Activated naive CD8-positive, alpha-beta T cell treated with anti-CD3 and anti-CD28 coated beads, Interleukin-2, amount 50 U/mL, for 24 hours (primary cell): ENCODE measurements at places on chromosomes 7 and 10.

DNA sequence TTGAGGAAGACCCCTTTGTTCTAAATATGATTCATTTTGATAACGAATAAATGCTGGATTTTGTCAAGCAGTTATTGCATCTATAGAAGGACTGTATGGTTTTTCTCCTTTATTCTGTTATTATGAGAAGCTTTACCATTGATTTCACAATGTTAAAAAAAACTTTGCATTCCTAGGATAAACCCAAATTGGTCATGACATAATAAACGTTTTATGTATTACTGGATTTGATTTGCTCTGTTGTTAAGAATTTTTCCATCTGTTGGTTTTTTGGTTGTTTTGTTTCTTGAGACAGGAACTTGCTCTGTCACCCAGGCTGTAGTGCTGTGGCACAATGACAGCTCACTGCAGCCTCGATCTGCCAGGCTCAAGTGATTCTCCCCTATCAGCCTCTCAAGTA is 2.2 kb upstream of the DNA2 start:
- DNase-seq = no peak

DNA sequence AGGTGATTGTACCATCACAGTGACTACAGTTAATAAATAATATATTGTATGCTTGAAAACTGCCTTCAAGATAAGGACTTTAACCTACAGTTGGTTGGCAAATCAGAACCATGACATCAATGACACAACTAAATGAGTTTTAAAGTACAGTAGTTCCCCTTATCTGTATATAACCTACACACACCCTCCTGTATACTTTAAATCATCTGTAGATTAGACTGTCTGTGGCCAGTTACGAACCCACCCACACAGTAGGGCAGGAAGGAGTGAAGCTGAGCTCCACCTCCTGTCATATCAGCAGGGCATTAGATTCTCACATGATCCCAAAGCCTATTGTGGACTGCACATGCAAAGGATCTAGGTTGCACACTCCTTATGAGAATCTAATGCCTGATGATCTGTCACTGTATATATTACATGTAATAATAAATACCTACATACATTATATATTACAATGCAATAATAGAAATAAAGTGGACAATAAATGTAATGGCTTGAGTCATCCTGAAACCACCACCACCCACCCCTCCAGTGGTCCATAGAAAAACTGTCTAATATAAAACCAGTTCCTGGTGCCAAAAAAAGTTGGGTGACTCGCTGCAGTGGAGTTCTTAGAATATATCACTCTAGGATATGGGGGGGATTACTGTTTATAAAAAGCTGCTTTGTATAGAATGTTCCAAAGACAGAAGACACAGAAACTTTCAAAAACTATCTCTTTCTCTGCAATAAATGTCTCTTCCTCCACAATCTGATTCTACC is 5.6 kb downstream of the TPK1 start:
- no peak for DNase-seq

DNA sequence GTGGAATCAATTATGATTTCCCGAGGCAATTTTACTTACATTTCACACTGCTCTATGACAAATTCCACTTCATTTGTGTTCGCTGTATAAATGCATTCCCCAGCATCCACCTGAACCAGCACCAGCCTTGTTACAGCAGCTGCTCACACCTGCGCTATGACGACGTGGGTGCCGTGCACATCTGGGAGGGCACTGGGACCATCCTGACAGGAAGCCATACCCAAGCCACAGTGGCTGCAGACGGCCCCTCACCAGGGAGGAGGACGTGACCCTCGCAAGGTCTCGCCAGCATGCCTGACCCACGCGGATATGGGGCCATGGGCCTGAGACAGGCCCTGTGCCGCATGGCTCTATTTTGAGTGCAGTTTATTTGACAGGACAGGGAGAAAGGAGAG is 201.3 kb downstream of the MAD1L1 start:
- no peak for DNase-seq

DNA sequence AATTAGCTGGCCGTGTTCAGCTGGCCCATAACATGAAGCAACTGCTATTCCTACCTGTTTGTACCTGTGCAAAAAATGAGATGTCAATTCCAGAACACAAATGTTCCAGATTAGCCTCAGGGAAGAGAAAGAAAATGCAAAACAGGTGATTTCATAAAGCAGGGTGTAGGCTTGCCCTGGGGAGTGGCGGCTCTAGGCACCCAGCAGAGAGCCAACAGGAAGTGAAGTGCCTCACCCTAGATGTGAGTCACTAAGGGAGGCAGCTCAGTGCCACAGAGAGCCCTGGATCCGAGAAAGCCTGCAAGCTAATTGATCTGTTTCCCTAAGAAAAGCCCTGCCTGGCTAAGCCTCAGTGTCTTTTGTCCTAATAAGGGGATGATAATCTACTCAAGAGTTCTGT is 240.0 kb downstream of the ARHGAP21 start:
- no peak for DNase-seq

DNA sequence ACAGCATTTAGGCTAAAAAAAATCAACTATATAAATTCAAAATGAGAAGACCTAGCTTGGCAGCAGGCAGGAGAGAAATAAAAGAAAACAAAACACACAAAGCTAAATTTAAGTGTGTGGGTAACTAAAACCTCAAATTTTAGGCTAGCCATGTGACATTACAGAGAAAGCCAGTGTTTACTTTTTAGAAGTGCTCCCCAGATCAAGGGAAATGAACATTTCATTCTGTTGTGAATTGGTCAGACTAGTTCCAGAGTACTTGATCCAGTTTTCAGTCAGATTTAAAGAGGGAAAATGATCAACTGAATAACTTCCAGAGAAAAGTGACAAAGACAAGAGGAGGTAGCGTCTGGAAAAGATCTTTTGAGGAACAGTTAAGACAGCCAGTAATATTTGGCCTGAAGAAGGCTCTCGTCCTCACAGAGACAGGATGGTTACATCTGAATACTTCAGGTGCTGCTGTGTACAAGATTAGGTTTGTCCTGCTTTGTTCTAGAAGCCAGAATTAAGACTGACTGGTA is 563.4 kb downstream of the KCNMA1 start:
- DNase-seq = no peak

DNA sequence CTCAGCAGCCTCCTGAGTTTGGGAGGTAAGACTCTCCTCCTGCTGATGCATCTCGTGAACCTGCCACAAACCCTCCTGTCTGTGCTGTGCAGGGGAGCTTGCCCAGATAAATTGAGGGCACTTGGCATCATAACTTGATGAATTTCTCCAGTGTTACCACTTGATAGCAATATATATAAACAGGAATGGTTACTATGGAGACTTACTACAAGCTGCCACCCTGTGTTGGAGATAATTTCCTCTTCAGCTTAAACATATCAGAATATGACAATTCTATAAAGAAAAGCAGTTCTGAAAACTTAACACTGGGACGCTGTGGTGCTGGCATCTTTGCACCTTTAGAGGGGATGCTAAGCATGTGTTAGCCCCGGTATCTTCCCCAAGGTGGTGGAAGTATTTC is 14.9 kb downstream of the PFKFB3 start:
- DNase-seq = no peak

GRCh38 chr10:123398180-123398591 is 244.0 kb downstream of the BUB3 start:
- no peak for DNase-seq

GRCh38 chr10:4331150-4331549 is 494.9 kb upstream of the AKR1E2 start:
- DNase-seq = no peak

- peak; percentile 22 for DNase-seq
These were observed 51.5 kb downstream of the FAM107B start for GRCh38 chr10:14723052-14723689.

- no peak for DNase-seq
These were observed 24.4 kb downstream of the C10orf71 start for GRCh38 chr10:49323171-49323895.

- DNase-seq = no peak
These were observed 151.4 kb downstream of the PTPN20 start for GRCh38 chr10:47062441-47063200.

DNA sequence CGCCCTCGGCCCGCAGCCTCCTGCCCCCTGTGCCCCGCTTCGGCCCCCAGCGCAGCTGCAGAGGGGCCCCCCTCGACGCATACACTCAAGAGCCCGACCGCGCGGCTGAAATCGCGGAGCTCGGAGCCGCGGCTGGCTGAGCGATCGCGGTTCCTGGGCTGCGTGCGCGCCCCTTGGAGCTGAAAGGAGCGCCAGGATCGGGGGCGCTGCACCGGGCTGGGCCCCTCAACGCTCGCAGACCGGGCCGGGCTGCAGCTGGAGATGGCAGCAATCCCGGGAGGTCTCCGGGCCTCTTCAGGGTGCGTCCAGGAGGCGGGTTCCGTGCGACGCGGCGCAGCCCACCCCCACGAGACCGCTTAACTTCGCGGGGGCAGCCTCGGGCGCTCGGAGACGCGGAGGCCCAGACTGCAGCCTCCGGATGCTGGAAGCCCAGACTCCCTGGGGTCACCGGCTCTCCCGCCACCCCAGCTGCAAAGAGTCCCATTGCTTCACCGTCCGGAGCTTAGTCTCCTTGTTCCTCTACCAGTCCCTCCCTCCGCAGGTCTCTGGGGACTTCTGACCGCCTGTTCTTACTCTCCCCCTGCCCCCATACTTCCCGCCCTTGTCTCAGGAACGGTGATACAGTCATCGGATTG is 73.0 kb upstream of the LRRC4 start:
- peak; percentile 33 for DNase-seq

- DNase-seq = no peak
These were observed 88.2 kb downstream of the TES start for GRCh38 chr7:116298576-116298975.

DNA sequence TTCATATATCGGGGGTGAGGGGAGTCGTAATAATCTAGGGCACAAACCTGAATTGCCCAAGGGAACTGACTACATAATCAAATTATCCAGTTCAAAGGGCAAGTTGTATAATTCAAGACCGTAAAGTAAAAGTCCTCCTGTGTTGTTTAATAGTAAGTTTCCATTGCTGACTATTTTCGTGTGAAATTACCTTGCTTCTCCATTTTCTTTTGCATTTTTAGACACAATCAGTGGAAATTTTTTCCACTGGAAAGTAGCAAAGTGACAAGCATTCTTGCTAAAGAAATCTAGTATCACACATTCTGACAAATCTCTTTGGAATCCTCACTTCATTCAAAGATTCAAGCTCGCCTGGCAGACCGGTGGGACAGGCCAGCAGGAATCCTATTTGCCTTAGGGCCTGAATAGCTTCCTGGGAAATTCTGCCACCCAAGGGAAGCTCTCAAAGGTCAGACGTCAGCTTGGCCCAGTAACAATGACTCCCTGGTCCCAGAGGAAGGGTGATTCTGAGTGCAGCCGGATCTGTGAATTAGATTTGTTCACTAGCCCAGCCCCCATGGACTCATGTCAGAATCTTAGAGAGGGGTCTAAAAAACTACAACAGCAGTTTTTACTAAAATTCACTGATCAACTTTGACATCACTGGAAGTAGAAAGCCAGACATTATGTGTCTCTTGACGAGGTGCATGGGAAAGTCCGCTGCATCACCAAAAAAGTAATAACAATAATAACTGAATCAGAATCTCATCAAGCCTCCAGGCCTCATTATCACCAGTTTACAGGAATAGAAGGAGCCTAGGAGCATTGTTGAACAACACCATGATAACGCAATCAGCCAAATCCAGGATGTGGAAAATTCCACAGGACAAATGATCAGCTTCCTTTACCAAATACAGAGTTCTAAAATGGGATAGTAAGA is 161.0 kb downstream of the SKIDA1 start:
- no peak for DNase-seq

DNA sequence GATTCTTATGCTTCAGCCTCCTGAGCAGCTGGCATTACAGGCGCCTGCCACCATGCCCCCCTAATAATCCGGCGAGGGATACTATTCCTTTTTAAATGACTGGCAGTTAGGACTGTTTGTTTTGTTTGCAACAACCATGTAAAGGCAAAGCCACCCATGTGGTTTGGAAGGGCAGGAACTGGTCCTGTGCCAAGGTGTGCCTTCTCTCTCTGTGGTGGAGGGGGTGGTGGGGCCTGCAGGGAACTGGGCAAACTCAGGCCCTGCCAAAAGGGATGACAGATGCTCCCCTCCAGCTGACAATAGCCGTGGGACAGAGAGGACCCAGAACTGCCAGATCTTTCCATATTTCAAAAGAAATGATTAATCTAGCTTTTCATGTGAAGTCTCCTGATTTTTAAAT is 23.5 kb upstream of the WAPL start:
- DNase-seq = no peak

- peak; percentile 75 for DNase-seq
These were observed 1.1 kb upstream of the GTF2I start for GRCh38 chr7:74656441-74656836.

GRCh38 chr10:7795605-7796004 is 7.6 kb downstream of the ATP5F1C start:
- DNase-seq = no peak

DNA sequence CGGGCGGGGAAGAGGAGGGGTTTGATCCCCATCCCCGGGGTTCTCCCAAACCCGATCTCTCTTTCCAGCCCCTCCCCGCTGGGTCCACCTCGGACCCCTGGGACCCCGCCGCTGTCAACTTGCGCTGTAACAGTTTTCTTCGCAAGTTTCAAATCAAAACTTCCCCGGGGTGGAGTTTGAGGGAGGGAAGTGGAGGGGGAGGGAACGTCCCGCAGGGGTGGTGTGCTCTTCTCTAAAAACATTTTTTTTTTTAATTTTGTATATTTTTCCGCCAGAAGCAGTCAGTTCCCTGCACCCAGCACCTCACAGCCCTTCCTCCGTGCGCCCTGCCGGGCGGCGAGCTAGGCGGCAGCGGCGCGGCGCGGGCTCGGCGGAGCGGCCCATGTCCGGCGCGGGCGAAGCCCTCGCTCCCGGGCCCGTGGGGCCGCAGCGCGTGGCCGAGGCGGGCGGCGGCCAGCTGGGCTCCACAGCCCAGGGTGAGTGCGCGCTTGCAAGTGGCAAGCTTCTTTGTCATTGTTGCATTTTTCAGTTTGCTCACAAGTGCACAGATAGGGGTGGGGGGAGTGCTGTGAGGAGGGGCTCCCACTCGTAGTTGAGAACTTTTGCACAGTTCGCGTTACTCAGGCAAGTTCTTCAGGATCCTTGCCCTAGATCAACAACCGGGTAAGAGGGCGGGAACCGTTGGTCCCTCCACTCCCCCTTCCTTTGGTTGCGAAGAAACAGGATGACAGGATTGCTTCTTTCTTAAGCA is 933 bp downstream of the MDFIC start:
- peak; percentile 42 for DNase-seq

- DNase-seq = no peak
These were observed 35.5 kb downstream of the COA1 start for GRCh38 chr7:43693687-43694398.

- no peak for DNase-seq
These were observed 131.3 kb upstream of the NPVF start for GRCh38 chr7:25359471-25360059.

GRCh38 chr7:46589286-46589685 is 668.2 kb upstream of the IGFBP3 start:
- DNase-seq = no peak

DNA sequence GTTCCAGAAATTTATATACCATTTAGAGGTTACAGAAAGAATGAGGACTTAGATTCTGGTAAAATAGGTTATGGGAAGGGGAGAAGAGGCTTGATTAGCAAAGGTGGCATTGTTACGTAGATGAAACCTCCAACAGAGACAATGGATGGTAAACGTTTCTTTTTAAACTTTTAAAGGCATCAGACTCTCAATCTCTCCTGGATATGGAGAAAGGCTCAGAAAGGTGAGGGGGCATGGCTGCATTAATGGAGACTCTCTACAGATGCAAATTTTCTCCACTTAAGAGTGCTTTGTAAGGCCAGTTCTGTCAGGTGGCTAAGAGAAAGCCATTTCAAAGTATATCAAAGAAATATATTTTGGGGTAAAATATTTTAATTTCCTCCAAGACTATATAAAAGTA is 240.9 kb upstream of the PTER start:
- no peak for DNase-seq

GRCh38 chr7:138374119-138374693 is 85.9 kb upstream of the TRIM24 start:
- DNase-seq = no peak

GRCh38 chr7:102008535-102009262 is 191.3 kb downstream of the CUX1 start:
- no peak for DNase-seq
